ENCODE measurements at places on chromosomes 3 and 15.

- no peaks in the 10 kb centered on the region for H3K27me3 ChIP-seq
- H3K4me3 ChIP-seq, result no peak overlapping the region
These were observed 3.1 kb downstream of the SKOR1 start for GRCh38 chr15:67828278-67828968.

- no peak for DNase-seq
- peaks cover 17% of the 10 kb centered on the region for H3K36me3 ChIP-seq
- H3K27ac ChIP-seq, result no peak overlapping the region
- H3K27me3 ChIP-seq, result no peaks in the 10 kb centered on the region
These were observed 46.6 kb downstream of the ZBTB38 start for GRCh38 chr3:141414800-141415462.

GRCh38 chr3:184354121-184354728, 7.2 kb downstream of the CLCN2 start:
- H3K4me1 ChIP-seq, result peaks cover 8% of the 10 kb centered on the region
- DNase-seq, result peak; percentile 44
- no peak overlapping the region for H3K27ac ChIP-seq
- H3K27me3 ChIP-seq, result no peaks in the 10 kb centered on the region

GRCh38 chr15:52370010-52370409, 74.4 kb upstream of the MYO5C start:
- DNase-seq, result no peak
- no peak overlapping the region for H3K27ac ChIP-seq
- H3K4me3 ChIP-seq, result no peak overlapping the region
- no peaks in the 10 kb centered on the region for H3K36me3 ChIP-seq
- no peaks in the 10 kb centered on the region for H3K4me1 ChIP-seq

DNA sequence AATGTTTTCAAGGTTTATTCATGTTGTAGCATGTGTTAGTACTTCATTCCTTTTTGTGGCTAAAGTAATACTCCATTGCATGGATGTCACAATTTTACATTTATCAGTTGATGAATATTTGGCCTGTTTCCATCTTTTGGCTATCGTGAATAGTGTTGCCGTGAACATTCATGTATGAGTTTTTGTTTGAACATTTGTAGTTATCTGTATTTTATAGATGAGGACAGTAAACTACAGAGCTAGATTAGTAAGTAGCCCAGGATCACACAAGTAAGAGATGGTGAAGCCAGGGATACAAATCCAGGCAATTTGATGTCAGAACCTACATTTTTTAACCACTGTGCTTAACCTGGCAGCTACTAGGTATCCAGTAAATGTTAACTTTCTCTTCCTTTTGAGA, 63.2 kb downstream of the ASTE1 start:
- H3K4me3 ChIP-seq, result no peak overlapping the region
- no peak for DNase-seq
- no peaks in the 10 kb centered on the region for H3K27me3 ChIP-seq
- H3K36me3 ChIP-seq, result peaks cover 28% of the 10 kb centered on the region
- peak overlapping the region; percentile 64 for H3K27ac ChIP-seq

DNA sequence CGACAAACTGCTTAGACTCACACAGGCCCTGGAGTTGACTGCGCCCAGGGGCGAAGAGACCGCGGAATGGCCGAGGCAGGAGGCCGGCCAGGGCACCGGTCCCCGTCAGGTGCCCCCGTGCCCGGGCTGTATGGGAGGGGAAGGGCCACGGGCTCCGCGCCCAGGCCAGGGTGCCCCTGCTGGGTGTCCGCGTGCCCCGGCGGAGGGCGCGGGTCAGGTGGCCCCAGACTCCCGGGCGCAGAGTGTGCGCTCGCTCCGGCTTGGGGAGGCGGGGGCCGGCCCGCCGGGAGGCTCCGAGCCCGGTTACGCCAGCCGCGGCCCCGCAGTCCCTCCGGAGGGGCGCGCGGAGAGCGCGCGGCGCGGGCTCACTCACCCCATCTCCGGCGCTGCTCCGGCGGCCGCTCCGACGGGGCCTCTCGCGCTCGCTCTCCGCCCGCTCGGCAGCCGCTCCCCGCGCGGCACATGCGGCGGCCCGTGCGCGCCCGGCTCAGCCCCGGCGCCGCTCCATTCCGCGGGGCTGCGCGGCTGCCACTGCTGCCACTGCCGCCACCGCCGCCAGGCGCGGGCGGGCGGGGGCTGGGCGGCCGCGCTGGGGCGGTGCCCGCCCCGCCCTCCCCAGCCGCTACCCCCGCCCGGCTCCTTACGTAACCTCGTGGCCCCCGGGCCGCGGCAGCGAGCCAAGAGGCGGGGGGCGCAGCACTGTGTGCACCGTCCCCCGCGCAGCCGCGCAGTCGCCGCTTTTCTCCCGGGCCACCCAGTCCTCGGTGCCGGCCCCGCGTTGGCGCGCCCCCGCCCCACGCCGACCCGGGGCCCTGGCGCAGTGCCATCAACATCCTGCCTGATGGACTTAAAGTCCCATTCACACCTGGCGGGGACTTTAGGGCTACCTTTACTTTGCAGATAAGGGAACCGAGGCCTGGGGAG, at the start of gene HOMER2:
TSS of gene HOMER2 (minus strand) at position 563 of the 924 bp plus-strand sequence. CDS start at position 378, 185 bp downstream.
- no peaks in the 10 kb centered on the region for H3K4me1 ChIP-seq
- no peak within 1 kb of the TSS for H3K27ac ChIP-seq
- peaks cover 4% of the 10 kb centered on the region for H3K27me3 ChIP-seq
- peak; percentile 33 for DNase-seq
